ENCODE measurements at places on chromosomes 3 and 15.

GRCh38 chr3:51354731-51355615, 30.1 kb upstream of the MANF start:
- no peak for DNase-seq

- no peak for DNase-seq
Measured at GRCh38 chr15:88391006-88391405, 76.2 kb downstream of the MRPL46 start.

- no peak for DNase-seq
Measured at GRCh38 chr15:90560229-90560776, 30.6 kb downstream of the CRTC3 start.

- no peak for DNase-seq
Measured at GRCh38 chr3:25894101-25894500, 104.2 kb downstream of the OXSM start.

- DNase-seq = no peak
Measured at GRCh38 chr15:62452026-62452425, 286.9 kb upstream of the C2CD4B start.

DNA sequence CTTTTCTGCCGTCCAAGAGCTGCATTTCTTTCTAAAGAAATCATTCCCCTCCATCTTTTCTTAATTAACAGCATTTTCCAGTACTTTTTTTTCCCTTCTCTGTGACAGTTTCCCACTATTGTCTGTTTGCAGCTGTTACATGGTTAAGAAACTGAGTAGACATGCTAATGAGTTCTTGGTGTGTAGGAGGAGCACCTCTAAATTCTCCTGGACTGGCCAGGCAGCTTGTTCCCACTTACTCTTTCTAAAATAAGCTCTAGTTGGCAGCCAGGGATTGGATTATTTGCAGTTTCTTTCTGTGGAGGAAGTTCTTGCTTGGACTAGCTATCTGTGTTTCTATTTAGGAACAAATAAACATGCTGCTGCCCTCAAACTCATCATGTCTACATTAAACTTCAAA, 235.1 kb upstream of the GAP43 start:
- DNase-seq = no peak

DNA sequence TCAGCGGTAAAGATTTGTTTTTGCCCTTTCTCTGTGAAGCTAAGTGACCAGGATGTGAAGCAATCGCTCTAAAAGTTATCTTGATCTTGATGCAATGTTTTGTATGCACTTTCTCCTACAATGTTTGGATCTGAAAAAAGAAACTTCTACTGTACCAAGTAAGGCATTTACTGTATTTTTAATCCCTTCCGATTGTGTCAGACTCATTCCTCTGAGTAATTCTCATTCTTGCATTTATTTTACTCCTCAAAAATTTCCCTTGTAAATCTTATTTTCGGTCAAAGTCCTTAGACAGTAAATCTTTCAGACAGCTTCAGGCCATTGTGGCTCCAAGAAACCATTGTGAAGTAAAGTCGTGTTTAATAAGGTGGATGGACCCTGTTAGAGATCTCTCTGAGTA, 141.9 kb downstream of the TP63 start:
- DNase-seq = no peak

DNA sequence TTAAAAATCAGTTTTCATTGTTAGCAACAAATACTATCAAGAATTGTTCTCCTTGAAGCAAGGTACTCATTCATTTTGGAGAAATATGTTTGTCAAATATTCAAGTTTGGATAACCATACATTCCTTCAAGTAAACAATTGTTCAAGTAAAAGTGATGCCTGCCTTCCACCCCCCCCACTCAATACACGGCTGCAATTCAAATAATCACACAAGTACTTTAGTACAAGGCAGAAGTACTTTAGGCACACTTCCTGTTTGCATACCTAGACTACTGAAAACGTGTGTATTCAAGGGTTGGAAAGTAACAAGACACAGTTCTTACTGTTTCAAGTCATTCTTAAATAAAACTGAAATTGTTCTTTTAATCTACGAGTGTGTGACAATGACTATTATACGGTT, 45.4 kb downstream of the TJP1 start:
- no peak for DNase-seq
